H9 (cell line): ENCODE measurements at places on chromosomes 1 and 21. TPM values are rescaled to one million over a fixed set of nuclear protein-coding genes. Genes with fewer than 3 reads are reported as not detected.

FMOD gene
- total RNA-seq = not detected in 2 replicates

ADORA3 gene
- not detected in 2 replicates for total RNA-seq

DNA sequence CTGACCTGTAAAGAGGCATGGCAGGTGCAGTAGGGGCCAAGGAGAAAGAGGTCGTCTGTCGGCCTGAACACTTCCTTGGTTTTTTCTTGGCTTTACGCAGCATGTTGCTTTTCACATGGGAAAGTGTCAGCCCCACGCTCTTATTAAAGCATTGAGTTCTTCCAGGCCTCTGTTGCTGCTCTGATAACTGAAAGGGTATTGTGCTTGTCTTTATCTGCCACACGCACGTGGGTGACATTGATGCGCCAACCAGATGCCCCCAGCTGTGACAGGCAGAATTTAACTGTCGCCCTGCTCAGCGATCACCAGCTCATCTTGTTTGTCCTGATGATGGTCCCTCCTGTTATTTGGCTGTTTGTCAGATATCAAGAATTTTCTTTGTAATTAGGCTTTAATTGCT lies 76.5 kb downstream of the GALNT2 start:
- DNase-seq = no peak

HOOK1 gene
- 31.0 and 42.0 TPM in 2 replicates for total RNA-seq
